ENCODE measurements at places on chromosomes 3 and 15.

DNA sequence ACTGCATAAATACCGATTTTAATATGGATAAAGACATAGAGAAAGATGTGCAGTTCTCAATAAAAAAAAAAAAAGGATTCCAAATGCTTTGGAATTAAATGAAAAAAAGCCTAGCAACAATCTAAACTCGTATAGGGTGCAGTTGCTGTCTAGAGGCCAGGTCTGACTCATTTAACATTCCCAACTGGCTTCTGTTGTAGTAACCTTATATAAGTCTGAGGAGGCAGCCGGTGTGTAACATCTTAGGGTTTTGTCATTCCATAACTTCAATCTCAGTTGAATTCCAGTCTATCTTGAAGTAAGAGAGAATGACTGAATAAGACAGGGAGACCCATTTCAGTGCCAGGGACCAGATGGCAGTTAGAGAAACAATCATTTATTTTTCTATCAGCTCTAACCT is 6.5 kb downstream of the PDCD10 start:
- no peak for DNase-seq

GRCh38 chr3:46565607-46566039 is 479 bp downstream of the LRRC2 start:
- no peak for DNase-seq

DNA sequence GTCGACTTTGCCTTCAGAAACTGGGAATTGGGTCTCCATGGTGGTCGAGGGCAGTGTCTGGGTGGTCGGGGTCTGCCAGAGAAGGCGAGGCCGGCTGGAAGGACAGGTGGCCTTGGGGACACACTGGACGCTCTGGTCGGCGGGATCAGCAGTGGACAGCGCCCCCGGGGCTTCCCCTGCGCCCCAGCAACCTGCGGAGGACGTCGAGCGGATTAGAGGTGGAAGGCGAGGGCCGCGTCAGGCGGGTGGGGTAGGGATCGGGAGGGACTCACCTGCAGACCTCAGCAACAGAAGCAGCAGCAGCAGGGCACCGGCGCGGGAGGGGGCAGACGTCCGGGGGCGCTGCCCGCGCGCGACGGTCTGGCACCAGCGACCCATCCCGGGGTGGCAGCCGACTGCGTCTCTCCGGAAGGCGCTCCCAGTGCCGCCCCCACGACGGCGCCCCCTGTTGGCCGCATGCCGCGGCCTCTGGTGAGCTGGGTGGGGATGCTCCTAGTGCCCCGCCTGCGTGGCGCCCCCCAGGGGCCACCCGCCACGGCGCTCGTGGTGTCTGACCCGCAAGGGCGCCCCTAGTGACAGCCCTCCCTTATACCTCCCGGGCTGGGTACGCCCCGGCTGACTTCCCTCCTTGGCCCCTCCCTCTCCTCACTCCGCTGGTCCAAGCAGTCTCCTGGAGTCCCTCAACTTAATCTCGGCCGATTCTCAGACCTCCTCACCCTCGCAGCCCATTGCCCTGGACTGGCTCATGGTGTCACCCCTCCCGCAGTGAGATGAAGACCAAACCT is at the start of gene PRSS50:
Gene PRSS50 (minus strand): TSS at position 423 of the 785 bp plus-strand sequence. CDS start 45 bp downstream, at position 378.
- peak; percentile 42 for DNase-seq

GRCh38 chr15:97652041-97652440 is 308.5 kb upstream of the ARRDC4 start:
- DNase-seq: no peak

DNA sequence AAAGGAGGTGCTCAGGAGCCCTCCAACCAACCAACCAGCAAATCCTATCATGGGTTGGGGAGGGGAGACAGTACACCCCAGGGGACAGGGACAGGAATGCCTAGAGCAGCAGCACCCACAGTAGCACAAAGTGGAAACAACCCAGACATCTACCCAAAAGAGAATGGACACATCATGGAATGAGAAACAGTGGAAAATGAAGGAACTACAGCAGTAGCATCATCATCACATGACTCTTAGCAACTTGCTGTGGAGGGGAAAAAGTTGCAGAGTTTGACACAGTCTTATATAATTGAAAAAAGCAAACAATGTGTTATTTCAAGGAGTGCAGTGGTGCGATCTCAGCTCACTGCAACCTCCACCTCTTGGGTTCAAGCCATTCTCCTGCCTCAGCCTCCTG is 11.0 kb downstream of the C3orf22 start:
- no peak for DNase-seq

DNA sequence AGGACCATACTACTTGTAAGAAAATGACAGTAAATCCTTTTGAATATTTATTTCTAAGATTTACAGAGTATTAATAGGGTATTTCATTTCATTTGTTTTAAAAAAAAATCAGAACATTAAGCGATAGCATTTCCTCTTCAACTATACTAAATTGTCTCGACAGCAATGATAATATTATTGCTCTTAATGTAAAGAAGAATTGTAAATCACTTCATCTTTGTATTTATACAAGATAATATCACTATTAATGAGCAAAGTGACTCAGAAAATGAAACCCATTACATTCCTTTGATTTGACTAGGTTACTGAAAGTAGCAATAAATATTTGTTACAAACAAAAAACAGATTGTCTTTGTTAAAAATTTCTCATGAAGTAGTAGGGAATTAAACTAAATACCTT is 131.1 kb upstream of the CNTN4 start:
- no peak for DNase-seq

DNA sequence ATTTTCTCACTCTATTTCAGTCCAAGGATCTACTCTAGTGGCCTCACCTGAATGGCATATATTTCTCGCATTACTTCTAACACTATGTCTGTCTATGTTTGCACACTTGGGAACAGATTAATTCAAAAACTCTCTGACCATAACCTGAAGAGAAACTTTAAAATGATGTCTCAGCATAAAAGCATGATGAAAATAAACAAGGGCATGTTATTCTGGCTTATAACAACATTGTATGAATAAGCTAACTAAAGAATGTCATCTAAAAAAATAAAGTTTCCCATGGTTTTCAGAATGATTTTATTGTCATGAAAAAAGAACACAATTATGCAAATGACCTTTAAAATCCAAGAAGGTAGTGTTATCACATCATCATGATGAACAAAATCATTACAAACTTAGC is 85.5 kb upstream of the ROBO2 start:
- no peak for DNase-seq

GRCh38 chr3:196517919-196518318 is 2.8 kb upstream of the SMCO1 start:
- DNase-seq: no peak

- DNase-seq: peak; percentile 54
Measured at GRCh38 chr3:2099779-2100191, 1.1 kb downstream of the CNTN4 start.

DNA sequence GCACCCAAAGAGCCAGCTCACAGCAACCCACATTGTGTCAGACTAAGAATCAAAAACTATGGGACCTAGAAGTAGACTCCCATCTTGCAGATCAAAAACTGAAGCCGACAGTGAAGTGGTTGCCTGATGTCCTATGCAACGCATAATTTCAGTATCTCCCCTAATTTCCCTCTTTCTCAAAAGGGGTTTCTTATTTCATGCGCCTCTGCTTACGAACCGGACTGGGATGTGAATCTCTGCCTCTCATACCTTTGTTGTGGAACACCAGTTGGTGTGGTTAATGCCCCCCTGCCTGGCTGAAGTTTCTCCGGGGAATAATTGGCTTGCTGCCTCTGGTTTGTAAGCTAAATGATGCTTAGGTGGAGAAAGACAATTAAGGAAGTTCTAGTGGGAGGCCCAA is 514 bp upstream of the FAM174B start:
- no peak for DNase-seq

DNA sequence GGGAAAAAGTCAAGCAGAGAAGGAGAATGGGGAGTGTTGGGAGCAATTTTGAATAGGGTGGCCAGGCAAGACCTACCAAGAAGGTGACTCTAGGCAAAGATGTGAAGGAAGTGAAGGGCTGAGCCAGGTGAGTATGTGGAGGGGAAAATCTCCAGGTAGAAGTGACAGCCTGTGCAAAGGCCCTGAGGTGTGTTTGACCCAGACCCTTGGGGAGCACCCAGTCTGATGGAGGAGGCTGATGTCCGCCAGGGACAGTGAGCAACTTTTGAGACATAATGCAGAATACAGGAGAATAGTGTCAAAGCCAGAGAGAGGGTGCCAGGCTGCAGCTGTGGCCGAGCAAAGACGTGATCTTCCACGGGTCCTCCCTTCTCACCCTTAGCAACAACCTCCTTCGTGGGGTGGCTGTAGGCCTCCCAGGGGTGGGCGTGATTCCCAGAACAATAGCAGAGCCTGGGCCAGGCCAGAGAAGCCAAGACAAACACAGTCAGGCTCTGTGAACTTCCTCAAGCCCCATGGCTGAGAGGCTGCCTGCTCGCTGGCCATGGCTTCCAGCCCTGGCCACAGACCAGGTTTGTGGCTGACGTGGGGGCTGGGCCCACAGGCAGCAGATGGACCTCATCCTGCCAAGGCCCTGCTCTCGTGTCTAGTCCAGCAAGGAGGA is 58.1 kb downstream of the SLC6A6 start:
- no peak for DNase-seq

- DNase-seq: no peak
Measured at GRCh38 chr3:189563853-189564563, 67.2 kb upstream of the TP63 start.

DNA sequence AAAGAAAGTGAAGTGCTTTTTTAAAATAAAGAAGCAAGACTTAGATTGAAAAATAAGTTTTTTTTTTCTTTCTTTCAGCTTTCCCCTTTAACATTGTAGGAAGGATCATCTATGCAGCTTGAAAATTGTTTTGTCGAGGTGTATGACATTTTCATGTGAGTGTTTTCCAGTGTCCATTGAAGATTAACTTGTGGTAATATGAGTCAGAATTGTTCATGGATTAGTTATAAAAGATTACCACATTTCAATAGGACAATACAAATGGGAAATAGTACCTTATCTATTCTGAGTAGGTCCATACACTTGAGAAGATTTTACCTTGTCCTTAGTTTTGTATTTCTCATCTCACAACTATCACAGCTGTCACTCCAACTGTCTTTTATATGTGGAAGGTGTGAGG is 1234.7 kb downstream of the NSUN3 start:
- DNase-seq: no peak

GRCh38 chr3:81958972-81959640 is 197.7 kb upstream of the GBE1 start:
- DNase-seq: no peak

DNA sequence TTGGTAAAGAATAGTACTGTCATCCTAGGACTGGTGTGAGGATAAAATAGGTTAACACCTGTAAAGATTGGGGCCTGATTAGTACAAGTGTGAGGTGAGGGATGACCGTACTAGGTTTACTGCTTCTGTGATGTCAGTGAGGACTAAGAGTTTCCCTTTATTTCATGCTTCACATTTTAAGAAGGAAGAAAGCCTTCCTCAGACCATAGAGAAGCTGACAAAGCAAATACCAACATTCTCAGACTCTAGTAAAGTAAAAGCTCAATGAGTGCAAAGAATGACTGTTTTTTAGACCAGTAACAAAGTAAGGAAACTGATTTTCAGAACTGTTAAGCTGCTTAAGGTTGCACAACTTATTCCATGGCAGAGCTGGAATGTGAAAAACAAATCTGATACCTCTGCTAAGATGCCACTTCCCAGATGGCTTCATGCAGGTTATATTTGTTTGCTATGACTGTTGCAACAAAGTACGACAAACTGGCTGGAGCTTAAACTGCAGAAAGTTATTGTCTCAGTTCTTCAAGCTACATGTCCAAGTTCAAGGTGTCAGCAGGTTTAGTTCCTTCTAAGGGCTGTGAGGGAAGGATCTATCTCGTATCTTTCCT is 354.9 kb downstream of the RSL24D1 start:
- no peak for DNase-seq

DNA sequence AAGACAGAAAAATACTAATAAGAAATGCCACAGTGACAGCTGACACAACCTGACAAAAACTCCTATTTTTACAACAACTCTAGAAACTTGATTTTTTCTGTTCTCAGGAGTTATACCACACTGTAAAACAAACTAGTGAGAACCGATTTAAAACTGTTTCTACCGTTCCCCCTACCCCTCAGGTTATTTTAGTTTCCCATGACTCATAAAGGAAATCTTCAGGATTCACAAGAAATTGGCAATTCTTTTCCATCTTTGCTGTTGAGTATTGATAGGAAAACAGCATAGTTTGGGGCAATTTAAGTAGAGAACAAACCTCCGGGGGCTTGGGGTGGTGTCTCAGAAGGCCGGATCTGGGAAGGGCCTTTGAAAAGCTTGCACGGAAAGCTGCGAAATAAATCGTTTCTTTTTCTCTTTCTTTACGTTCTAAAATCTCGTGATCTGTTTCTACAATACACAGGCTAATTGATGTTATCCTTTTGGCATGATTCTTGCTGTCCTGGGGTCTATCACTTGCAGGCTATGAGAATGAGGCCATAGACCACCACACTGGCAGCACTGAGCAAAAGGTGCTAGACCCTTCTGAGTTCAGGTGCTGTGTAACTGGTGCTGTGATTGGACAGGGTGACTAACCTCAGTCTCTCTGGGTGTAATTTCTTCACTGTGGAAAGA is 89.3 kb downstream of the LPP start:
- DNase-seq: no peak

GRCh38 chr3:168876346-168877035 is 780.8 kb upstream of the GOLIM4 start:
- no peak for DNase-seq

GRCh38 chr3:114706591-114707232 is 412.9 kb downstream of the TIGIT start:
- peak; percentile 69 for DNase-seq

DNA sequence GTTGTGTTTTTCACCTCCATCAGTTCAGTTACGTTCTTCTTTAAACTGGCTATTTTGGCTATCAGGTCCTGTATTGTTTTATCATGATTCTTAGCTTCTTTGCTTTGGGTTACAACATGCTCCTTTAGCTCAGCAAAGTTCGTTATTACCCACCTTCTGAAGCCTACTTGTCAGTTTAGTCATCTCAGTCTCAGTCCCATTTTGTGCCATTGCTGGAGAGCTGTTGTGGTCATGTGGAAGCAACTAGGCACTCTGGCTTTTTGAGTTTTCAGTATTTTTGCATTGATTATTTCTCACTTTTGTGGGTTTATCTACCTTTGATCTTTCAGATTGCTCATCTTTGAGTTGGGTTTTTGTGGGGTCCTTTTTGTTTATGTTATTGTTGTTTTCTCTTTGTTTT is 151.3 kb downstream of the CFAP20DC start:
- no peak for DNase-seq

DNA sequence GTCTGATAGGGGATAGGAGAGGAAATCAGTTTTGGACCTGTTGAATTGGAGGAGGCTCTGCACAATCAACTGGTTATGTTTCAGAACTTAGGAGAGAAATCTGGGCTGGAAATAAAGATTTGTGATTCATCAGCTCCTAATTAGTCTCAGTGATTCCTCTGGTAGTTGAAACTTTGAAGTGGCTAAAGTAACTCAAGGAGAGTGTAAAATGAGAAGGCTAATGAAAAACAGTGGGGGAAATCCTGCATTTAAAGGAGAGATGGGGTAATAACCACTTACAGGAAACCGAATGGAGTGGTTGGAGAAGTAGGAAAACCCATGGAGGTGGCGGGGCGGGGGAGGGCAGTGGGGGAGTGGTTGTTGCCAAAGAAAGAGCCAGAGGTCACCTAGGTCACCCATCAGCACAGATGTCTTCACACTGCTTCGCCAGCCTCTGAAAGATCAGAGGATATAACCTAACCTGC is 32.6 kb downstream of the MAP2K5 start:
- no peak for DNase-seq
